ENCODE measurements at places on chromosomes 16 and 17. TPM values are rescaled to one million over a fixed set of nuclear protein-coding genes. Genes with fewer than 3 reads are reported as not detected.
A peak's percentile ranks its signal among the peaks of the same experiment; 100 is the strongest.

DNA sequence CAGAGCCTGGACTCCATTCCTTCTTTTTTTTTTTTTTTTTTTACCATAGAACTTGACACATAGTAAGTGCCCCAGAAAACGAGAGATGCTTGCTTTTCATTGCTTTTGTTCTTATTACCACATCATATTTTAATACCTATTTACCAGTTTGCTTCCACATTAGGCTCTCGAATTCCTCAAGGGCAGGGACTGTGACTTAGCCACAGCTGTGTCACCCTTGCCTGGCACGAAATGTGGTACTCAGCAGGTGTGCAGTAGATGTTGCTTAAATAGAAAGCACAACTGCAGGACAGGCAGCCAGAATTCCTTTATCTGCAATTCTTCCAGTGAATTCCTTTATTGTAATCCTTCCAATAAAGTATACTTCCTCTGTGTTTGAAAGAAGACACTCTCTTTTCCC, 393.0 kb downstream of the HAPSTR1 start:
- no peak for DNase-seq

DNA sequence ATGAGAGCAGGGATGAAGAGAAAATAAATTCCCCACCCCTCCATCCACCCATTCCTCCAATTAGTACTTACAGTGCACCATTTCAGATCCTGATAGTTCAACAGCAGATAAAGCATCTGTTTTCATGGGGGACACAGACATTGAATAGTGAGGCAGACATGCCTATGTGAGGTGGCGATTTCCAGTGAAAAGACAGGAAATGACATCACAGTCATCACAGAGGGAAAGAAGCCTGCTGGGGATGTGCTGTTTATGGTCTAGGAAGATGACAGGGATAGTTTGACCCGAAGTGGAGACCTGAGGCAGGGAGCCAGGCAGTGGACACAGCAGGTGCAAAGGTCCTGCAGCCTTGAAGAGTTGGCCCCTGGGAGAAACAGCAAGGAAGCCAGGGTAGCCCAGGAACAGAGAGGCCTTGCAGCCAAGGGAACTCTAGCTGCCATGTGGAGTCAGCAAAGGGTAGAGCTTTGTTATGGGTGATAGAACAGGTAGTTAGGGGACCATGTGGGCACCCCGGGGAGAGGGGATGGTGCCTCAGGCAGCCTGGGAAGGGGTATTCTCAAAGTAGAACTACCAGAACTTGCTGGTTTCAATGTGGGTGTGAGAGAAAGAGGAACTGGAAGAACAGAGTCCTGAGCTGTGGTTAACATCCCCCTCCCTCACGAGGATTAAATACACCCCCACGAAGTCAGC, 256.6 kb downstream of the CPPED1 start:
- DNase-seq, result no peak

GRCh38 chr17:19706791-19707727, 9.3 kb downstream of the SLC47A2 start:
- no peak for DNase-seq

DNA sequence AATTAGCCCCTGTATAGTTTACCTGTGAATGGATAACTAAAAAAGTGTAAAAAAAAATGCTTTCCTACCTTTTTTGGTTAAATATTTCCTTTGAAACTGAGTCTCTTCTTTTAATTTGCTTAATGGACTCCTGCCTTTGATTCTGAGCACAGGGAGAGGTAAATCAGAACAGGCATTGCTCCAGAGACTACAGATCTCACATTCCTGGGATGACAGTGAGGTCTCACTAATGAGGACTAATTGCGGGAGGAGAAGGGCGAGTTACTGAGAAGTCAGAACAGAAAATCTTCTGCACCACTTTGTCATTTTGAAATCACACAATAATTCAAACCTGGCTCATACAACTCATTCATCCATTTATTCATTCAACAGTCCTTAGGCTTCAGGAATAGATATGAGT, 437.0 kb upstream of the ASIC2 start:
- no peak for DNase-seq

DNA sequence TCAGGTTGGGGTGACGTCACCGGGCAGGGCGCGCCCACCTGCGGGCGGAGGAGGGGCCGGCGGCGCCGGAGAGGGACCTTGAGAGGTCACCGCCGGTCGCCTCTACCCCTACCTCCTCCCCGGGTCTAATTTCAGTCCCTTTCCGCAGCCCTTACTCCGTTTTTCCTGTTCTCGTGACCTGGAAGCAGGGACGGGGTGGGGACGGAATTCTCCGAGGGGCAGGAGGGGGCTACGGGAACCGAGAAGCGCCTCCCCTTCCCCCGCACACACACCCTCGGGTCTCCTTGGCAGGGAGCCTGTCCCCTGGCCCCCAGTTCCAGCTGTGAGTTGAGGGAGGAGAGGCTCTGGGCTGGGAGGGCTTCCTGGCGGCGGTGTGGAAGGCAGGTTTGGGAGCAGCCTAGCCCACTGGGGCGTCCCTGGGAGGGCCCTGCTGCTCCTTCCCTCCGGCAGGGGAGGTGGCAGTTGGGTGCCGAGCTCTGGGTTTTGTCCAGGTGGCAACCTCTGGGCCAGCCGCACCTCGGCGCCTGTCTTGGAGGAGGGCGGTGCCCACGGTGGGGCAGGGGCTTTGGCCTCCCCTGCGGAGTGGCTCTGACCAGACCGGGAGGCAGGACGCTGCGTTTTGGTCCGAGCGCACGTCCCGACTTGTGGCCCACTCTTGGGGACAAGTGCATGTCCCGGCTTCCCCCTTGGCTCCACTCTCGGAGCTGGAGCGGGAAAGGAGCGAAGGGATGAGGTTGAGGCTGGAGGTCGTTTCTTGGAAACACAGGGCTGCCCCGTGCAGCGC, 773 bp downstream of the SYNGR3 start:
- DNase-seq, result no peak

DNA sequence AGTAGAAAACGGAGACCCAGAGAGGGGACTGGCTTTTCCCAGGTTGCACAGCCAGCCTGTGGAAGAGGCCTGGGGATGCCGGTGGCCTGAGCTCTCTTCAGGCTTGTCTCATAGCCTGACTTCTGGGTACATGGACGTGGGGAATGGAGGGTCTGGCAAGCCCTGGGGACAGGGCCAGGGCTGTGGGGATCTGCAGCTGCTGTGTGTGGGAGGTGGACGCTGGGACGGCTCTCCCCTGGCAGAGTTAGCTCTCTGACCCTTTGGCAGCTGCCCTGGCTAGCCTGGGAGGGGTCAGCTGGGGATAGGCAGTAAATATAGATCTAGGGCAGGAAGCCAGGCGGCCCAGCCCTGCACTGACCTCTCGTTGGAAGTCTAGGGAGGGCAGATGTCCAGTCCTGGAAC, 20.5 kb downstream of the SLC4A1 start:
- DNase-seq, result no peak

DNA sequence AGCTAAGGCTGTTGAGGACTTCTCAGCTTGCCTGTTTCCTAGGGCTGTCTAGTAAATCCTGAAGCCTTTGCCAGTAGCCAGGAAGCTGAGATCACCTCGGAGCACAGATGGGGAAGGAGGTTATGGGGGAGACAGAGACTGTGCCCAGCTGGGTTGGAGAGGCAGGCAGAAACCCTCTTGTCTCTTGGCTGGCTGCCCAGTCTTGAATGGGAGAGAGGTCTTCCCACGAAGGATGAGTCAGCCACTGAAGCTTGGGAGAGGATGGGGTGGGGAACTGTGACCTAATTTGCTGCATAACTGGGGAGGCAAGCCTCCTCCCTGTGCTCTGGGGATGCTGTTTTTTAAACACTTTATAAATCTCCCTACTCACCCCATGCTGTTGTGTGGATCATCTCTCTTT, 69.8 kb downstream of the SHISA9 start:
- peak; percentile 45 for DNase-seq

GRCh38 chr17:20084621-20085282, 75.6 kb downstream of the SPECC1 start:
- DNase-seq, result no peak

SEPTIN12 gene
- not detected for total RNA-seq

IL17C gene
- total RNA-seq, result not detected

ANKRD40CL gene
- total RNA-seq, result not detected

PYY gene
- not detected for total RNA-seq

DHX58 gene
- not detected for total RNA-seq

All from PC-3 (cell line).